Activated T-helper 2 cell treated with anti-CD3 and anti-CD28 coated beads, Interferon-gamma antibody, Interleukin-2, Interleukin-4, amounts not matched to agents 10 μg/mL and 5 μg/mL and 100 μg/mL, durations not matched to agents 14 hours and 24 hours and 36 hours (primary cell): ENCODE measurements at places on chromosomes 13 and 19.

DNA sequence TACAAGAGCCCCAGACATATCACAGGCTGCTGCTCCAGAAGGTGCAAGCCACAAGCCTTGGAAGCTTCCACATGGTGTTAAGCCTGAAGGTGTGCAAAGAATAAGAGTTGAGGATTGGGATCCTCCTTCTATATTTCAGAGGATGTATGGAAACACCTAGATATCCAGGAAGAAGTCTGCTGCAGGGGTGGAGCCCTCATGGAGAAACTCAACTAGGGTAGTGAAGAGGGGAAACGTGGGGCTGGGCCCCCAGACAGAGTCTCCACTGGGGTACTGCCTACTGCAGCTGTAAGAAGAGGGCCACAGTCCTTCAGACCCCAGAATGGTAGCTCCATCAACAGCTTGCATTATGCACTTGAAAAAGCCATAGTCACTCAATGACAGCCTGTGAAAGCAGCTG, 1444.0 kb downstream of the SLITRK1 start:
- DNase-seq: no peak

GRCh38 chr13:63438951-63439350, 2023.3 kb upstream of the PCDH20 start:
- no peak for DNase-seq

- no peak for DNase-seq
Observed at GRCh38 chr13:94988654-94989053, 276.3 kb upstream of the SOX21 start.

DNA sequence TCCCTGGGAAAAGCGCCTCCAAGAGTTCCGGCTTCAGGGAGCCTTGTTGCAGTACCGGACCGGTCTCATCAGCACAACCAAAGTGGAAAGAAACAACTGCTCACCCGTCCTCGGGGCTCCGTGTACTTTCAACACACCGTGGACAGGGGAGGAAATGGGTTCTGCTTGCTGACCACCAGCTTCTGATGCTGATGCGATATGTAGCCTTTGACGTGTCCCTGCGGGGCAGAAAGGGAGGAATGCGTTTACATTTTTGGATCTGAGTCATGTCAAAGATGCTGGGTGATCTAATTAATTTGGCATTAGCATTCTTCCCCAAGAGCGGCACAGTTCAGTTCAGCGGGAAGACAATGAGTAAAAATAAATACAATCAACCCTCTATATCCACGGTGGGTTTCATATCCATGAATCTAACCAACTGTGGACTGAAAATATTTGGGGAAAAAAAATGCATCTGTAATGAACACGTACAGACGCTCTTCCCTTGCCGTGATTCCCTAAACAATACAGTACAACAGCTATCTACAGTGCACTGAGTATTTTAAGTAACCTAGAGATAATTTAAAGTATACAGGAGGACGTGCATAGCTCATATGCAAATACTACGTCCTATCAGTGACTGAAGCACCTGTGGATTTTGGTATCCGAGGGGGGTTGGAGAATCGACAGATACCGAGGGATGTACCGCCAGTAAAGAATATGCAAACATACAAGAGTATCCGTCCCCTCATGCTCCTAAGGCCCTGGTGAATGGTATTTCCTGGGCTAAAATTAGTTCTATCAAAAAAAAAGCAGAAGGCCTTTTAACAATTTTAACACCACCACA, 19.8 kb downstream of the PROZ start:
- DNase-seq: no peak

DNA sequence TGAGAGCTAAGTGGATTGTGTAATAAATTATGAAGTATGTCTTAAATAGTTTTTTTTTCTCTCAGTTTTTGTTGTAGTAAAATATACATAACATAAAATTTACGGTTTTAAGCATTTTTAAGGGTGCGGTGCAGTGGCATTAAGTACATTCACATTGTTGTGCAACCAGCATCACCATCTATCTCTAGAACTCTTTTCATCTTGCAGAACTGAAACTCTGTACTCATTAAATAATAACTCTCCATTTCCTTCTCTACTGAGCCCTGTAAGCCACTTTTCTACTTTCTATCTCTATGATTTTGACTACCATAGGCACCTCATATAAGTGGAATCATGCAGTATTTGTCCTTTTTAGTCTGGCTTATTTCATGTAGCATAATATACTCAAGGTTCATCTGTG, 87.1 kb downstream of the GJA3 start:
- DNase-seq: no peak

DNA sequence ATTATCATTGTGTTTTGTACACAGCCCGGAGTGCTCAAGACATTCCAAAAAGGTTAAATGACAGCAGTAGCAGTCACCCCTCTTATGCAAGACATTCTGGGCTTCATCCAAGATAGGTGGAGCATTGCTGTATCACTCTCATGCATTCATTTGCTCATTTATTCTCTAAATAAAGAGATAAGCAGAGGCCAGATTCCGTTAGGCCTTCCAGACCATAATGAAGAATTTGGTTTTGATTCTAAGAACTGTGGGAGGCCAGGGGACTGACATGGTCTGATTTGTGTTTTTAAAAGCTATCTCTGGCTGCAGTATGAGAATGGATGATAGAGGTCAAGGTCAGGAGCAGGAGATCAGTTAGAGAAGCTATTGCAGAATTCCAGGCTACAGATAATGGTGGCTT, 145.8 kb downstream of the KCNRG start:
- no peak for DNase-seq

- DNase-seq: no peak
Observed at GRCh38 chr13:106151056-106151699, 384.3 kb downstream of the EFNB2 start.

DNA sequence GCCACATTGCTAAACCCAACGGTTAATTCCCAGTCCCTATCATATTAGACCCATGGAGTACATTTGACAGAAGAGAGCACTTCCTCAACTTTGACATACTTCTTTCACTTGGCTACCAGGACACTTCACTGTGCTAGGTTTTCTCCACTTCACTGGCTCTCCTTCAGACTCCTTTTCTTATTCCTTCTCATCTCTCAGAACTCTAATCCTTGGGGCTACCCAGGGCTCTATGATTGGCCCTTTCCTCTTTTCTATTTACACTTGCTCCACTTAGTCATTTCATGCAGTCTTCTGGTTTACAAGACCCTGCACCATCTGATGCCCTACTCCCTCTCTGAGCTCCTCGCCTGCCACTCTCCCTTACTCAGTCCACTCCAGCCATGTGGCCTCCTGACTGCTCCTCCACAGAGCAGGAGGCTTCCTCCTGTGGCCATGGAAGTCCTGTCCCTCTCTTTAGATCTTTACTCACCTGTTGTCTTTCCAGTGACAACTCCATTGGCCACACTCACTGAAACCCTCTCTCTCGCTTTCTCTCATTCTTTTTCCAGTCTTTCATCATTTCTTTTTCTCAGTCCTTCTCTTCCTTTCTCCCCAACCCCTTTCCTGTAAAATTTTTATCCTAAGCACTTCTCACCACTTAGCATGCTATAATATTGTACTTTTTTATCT, 90.4 kb downstream of the TBC1D4 start:
- no peak for DNase-seq

GRCh38 chr19:30226464-30227011, 145.6 kb upstream of the ZNF536 start:
- no peak for DNase-seq

DNA sequence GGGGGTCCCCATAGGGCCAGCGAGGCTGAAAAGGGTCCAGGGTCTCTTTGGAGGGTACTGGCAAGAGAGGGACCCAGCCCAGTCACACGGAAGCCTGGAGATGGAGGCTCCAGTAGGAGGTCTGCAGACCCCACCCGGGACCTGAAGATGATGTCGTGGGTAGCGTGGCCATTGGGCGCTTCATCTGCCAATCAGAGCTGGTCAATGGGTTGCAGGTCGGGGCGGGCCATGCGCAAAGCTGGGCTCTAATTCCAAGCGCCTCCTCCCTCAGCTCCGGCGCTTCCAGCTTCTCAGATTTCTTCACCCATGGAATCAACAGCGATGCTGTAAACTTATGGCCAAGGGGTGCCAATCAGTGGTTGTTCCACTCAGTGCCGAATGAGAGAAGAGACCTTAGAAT, 10.9 kb downstream of the SIGLEC12 start:
- no peak for DNase-seq

- DNase-seq: no peak
Observed at GRCh38 chr13:73278186-73278585, 219.4 kb downstream of the KLF5 start.

DNA sequence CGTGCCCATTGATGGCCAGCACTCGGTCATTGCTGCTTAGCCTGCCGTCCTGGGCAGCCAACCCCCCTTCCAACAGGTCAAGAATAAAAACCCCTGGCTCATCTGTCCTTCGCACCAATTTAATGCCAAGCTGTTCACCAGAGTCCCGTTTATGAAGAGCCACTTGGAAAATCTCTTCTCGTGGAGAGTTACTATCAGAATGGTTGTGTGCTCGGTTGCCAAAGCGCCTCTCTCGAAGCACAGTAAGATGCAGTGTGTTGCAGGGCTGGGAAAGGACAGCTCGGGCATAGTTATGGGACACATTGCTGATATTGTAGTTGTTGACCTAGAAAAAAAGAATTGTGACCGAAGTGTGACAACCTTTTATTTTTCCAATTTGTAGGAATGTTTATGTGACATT, 57.9 kb downstream of the LNX2 start:
- no peak for DNase-seq

GRCh38 chr13:20782116-20782708, 8.5 kb upstream of the EEF1AKMT1 start:
- DNase-seq: no peak

- DNase-seq: no peak
Observed at GRCh38 chr19:51082611-51083010, at the start of gene KLK14. TSS of gene KLK14 (minus strand) at chr19:51082887. CDS start at chr19:51082614, 273 bp downstream.

GRCh38 chr19:6047741-6048251, 62.5 kb downstream of the RFX2 start:
- no peak for DNase-seq
